ENCODE measurements at places on chromosomes 6 and 20.

DNA sequence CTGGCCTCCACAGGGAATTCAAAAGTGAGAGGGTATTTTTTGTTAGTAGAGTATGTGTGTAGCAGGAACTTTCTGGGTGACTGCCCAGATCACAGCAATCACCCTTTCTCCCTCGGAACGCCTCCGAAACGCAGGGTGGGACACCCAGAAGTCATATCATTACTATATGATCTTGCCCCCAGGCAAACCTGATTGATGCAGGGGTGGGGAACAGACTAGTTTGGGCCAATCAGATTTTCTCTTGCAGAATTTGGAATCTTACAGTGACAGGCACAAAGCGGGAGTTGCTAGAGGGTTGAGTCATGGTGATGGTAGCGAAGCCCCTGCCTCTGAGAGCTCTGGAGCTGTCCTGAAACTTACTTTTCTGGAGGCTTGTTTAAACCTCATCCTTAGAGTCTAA is 16.5 kb upstream of the RPN2 start:
- no peak for DNase-seq

DNA sequence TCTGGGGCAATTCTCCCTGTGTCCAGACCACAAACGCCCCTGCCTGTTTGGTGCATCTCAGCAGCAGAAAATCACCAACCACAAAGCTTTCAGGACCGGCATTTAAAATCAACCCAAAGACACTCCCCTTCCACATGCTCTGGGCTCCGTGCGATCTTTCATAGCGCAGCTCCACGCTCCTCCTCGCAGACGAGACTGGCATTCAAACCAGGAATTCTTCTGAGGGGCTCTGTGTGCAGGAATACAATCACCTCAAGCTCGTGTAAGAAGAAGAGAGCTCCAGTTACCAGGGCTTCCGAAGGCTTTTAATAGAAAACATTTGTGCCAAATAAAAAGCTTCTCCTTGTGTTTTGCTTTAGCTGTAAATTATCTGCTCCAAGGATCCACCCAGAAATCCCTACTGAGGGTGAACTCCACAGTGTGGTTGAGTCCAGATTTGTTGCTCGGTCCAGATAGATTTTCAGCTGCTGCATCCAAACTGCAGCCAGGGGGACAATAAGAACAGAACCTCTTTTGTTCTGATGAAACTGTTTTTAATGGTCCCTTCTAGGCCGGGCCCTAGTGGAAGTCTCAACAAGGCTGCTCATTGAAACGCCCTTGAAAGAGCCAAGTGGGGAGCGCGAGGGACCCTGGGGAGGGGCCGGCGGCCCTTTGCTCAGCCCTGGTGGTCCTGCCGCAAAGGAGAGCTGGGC is 16.4 kb upstream of the BMP7 start:
- DNase-seq: no peak

DNA sequence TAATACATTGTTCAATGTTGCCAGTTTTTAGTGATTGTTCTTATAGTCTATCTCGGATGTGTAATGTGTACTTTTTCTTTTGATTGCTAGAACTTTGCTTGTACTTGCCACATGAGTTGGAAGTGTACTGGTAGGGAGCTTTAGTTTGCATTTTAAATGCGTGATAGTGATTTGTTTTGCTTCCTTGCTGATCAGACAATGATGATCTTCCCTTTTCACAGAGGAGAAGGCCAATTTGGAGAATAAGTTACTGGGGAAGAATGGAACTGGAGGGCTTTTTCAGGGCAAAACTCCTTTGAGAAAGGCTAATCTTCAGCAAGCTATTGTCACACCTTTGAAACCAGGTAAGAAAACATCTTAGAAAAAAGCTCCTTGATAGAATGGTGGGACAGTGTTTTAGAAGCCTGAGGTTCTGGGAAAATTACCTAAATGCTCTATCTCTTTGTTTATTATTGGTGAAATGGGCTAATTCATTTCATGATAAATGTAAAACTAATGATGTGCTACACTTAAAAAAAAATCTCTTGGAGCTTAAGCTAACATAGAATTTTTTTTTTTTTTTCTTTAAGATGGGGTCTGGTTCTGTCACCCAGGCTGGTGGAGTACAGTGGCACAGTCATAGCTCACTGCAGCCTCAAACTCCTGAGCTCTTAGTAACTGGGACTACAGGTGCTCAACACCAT is 20.9 kb downstream of the TPX2 start:
- no peak for DNase-seq

DNA sequence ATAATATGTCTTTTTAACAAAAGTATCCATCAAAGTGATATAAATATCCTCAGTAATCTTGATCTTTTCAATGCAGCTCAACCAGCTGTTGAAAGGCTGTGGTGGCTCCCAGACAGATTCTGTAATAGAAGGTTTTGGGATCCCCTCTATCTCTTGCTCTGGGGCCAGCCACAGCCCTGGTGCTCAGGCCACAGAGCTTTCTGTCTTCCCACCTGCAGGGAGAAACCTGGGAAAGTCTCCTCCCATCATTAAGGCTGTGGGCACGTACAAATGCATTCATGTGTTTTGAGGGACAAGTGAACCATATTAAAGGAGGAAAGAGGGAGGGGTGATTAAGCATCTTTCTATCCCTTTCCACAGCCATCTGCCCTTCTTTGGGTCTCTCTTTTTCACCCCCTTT is 183.1 kb downstream of the PRDM13 start:
- DNase-seq: no peak

DNA sequence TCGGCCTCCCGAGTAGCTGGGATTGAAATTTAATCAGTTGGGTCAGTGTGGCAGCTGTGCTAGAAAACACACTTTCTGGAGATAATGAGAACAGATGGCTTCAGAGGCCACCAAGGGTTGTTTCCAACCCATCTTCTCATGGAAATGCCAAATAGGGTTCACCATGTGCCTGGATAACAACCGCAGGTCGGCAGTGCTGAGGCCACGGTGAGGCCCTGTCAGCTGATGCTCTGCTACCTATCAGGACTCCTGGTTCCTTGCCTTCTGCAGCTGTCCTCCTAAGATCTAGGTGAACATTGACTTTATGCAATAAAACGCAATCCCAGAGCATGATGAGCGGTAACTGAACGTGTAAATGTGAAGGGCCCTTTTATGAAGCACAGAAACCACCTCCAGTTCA is 139.3 kb upstream of the SNX9 start:
- no peak for DNase-seq

GRCh38 chr6:122102026-122102425 is 297.4 kb upstream of the HSF2 start:
- no peak for DNase-seq

DNA sequence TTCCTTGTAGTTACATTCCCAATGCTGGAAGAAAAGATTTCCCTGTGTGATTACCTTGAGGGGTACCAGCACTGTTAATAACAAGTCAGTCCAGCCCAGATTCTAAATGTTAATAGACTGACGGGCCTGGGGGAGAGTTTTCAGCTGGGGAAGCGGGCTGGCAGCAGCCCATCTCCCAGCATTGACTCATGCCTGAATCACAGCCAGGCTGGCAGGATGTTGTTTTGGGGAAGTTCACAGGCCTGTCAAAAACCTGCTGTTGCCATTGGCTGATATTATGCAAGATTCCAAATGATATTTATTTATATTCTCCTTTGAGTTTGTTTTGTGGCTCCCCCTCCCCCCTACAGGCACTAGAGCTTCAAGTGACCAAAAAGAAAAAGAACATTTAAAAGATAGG is 213.9 kb upstream of the CNR1 start:
- DNase-seq: no peak

DNA sequence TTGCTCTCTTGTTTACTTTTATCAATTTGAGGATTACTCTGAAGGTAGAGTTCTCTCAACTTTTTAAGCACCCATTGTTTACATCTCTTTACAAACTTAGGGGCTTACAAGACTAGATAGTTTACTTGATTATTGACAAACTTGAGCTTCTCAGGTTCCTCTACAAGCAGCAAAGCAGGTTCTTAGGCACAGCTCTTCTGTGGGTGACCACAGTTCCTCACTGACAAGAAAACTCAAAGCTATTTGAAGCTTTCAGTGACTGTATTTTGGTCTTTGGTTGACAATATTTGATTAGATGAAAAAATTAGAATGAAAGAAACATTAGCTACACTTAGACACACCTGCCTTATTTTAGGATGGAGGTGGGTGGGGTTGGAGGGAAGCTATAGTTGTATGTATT is 327.3 kb upstream of the RUNX2 start:
- DNase-seq: no peak

- no peak for DNase-seq
Measured at GRCh38 chr6:29487660-29488059, at the start of gene MAS1L. Gene MAS1L, minus strand, starts transcription at chr6:29487956. Its CDS starts 54 bp downstream, at chr6:29487902.

DNA sequence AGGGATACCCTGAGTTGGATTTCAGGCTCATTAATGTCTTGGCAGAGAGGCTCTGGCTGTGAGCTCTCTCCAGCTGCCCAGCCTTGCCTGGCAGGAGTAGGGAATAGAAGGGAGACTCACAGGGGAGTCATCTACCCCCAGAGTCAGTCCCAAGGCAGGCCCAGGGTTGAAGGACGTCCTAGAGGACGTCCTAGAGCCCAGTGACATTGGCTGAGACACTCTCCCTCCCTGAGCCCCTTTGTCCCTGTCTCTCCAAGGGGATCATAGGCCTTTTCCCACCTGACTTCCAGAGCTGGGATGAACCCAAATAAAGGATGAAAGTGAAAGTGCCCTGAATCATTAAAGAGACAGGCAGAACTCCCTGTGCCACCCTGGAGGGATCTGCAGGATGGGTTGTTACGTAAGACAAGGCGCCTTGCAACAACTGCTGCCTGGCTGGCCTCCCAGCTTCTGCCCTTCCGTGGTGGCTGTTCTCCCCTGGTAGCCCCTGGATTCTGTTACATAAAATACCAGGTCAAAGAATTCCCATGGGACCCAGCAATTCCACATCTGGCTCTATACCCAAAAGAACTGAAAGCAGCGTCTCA is 53.6 kb upstream of the SIRPA start:
- DNase-seq: no peak

DNA sequence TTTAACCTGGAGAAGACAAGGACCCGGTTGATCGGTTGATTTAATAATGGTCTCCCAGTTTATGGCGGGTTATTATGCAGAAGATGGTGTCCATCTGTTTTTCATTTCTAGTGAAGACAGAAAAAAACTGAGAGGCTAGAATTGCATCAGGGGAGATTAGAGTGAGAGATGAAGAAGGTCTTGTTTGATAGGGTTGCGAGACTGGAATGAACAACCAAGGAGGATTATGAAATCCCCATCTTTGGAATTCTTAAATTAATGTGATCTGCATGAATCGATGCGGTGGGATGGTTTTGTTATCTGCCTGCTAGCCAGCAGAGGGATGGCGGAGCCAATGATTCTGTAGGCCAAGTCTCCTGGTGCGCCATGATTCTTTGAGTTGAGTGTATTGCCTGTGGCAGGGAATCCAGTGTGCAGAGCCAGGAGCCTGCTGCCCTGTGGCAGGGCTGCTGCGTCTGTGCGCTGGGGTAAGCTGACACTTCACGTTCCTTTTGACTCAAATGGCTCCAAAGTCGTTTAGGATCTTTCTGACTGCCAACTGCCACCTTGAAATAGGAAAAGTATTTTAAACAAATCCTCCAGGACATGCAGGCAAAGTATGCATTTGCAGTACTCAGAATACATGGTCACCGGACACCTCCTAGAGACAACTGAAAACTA is 200.1 kb downstream of the CLIC5 start:
- DNase-seq: no peak

Data from WERI-Rb-1 (cell line).